ENCODE measurements at places on chromosomes 6 and 20.
A peak's percentile ranks its signal among the peaks of the same experiment; 100 is the strongest.

DNA sequence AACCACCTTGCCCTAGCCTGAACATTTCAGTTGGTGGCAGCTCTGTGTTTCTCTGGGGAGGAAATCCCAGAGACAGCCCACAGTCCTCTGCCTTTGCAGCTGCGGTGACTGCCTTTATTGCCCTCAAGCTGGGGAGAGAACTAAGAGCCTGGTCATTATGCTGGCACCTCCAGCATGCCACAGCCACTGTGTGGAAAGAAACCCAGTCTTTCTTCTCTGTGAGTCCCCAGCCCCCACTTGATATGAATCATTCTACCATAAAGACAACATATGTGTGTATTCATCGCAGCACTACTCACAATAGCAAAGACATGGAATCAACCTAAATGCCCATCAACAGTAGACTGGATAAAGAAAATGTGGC lies 82.3 kb upstream of the RNF217 start:
- no peak overlapping the region for H3K27ac ChIP-seq
- H3K4me3 ChIP-seq, result no peak overlapping the region
- peaks cover 1% of the 10 kb centered on the region for H3K27me3 ChIP-seq
- H3K36me3 ChIP-seq, result no peaks in the 10 kb centered on the region

DNA sequence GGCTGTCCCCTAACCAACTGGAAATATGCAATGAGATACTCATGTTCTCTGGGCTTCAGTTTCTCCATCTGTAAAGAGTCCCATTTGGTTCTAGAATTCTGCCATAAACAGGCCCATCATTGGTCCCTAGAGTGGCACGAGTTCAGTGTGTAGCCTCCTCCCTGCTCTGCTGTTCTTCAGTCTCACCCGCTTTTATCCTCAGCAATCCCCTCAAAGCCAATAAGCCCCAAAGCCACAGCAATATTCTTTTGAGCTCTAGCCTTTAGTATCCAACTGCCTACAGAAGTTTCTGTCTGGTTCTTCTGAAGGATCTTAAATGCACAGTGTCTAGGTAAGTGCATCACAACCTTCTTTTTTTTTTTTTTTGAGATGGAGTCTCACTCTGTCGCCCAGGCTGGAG lies 9.8 kb upstream of the MRPS18A start:
- H3K4me3 ChIP-seq, result no peak overlapping the region
- no peak overlapping the region for H3K27ac ChIP-seq
- peaks cover 22% of the 10 kb centered on the region for H3K27me3 ChIP-seq
- H3K4me1 ChIP-seq, result peaks cover under 1% of the 10 kb centered on the region

DNA sequence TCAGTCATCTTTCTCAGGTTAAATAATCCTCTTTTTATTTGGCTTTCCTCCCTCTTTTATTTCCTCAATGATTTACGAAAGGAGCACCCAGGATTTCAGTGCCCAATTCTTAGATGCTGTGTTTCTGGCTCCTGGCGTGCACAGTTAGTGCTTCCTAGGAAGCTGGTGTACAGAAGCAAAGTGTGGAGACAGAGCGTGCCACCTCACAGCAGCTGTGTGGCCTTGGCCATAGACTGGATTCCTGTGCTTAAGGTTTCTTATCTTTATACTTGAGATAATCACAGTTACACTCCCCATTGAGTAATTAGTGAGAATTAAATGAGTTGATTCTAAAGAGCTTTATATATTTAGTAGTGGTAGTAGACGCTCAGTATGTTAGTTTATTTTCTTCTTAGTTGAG lies 39.7 kb upstream of the GJA1 start:
- DNase-seq, result no peak
- no peaks in the 10 kb centered on the region for H3K36me3 ChIP-seq
- H3K4me1 ChIP-seq, result no peaks in the 10 kb centered on the region
- no peaks in the 10 kb centered on the region for H3K27me3 ChIP-seq
- no peak overlapping the region for H3K27ac ChIP-seq

DNA sequence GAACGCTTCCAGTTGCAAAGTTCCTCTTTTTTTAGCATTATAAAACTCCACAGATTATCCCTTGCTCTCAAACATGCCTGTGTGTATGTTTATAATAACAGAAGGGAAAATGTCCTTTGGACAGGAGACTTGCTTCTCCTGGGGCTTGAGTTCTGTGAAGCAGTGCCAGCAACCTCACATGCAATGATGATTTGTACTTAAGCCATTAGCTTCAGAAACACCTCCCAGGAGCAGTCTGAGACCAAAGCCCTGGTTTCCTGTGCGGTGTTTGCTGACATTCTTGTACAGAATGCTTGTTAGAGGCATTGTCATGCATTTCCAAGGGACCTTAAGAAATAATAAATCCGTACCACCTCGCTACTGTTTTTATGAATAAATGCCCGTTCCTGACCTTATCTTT lies 752.8 kb downstream of the CBLN4 start:
- no peak overlapping the region for H3K4me3 ChIP-seq
- H3K27ac ChIP-seq, result no peak overlapping the region
- H3K36me3 ChIP-seq, result no peaks in the 10 kb centered on the region
- no peak for DNase-seq

DNA sequence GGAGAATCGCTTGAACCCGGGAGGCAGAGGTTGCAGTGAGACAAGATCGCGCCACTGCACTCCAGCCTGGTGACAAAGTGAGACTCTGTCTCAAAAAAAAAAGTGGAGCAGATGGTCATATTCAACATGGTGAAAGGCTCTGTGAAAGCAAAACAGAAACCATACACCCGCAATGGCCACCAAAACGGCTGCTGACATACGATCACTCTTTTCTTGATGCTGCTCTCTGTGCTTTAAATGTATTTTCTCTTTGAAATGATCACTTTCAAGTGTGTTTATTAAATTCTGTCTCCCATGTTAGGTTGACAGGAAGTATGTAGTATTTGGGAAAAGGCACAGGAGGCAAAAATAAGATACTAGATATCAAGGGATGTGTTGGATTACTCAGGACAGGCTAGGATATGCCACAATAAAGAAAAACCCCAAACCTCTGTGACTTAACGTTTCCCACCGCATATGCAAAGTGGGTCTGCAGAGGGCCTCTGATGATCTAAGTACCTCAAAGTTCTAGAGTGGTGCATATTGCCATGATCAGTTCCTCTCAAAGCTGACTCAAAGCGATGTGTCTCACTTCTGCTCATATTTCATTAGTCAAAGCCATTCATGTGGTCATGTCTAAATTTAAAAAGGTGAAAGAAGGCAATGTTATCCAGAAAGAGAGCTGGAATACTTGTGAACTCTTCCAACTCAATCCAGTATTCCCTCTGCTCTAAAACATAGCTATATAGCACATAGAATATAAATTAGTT lies 155.1 kb upstream of the SOX4 start:
- H3K4me3 ChIP-seq, result peak overlapping the region; percentile 66
- H3K36me3 ChIP-seq, result no peaks in the 10 kb centered on the region
- DNase-seq, result peak; percentile 36
- H3K27me3 ChIP-seq, result peaks cover 10% of the 10 kb centered on the region
- peak overlapping the region; percentile 81 for H3K27ac ChIP-seq

DNA sequence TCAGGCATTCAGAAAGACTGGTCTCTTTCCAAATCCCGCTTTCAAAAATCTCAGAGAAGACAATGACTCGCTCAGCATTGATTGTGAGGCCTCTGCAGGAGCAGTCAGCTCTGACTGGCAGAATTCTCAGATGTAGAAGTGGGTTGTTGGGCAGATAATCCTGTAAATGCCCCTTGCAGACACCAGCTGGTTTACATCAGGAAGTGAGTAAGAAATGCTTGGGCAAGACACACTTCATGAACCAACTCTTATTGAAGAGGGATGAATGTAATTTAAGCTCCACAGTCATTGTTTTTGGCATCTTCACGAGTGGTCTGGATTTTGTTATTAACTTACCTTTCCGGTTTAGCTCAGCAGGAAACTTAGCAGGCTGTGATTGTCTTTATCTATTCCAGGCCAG lies 166.6 kb downstream of the PLCB4 start:
- no peak for DNase-seq
- H3K4me3 ChIP-seq, result no peak overlapping the region
- no peaks in the 10 kb centered on the region for H3K4me1 ChIP-seq
- no peaks in the 10 kb centered on the region for H3K27me3 ChIP-seq

DNA sequence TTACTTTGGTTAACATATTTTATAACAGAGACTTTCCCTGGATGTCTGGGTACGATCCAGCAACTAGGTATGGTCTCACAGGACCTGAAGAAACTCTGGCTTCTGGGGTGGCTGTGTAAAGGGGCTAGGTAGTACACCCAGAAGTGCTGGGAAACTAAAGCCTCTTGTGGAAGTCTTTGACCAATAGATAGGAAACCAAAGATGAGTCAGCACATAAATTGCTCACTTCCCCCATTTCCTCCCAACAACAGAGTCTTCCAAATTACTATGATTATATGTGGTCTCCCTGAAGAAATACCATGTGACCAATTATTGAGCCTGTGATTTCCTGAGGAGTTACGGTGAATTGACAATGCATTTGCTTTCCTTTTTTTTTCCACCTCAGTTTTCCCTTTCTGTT lies 26.8 kb upstream of the TBX18 start:
- no peaks in the 10 kb centered on the region for H3K27me3 ChIP-seq
- no peak overlapping the region for H3K27ac ChIP-seq
- H3K4me3 ChIP-seq, result no peak overlapping the region
- no peaks in the 10 kb centered on the region for H3K36me3 ChIP-seq
- no peak for DNase-seq
- no peaks in the 10 kb centered on the region for H3K4me1 ChIP-seq

DNA sequence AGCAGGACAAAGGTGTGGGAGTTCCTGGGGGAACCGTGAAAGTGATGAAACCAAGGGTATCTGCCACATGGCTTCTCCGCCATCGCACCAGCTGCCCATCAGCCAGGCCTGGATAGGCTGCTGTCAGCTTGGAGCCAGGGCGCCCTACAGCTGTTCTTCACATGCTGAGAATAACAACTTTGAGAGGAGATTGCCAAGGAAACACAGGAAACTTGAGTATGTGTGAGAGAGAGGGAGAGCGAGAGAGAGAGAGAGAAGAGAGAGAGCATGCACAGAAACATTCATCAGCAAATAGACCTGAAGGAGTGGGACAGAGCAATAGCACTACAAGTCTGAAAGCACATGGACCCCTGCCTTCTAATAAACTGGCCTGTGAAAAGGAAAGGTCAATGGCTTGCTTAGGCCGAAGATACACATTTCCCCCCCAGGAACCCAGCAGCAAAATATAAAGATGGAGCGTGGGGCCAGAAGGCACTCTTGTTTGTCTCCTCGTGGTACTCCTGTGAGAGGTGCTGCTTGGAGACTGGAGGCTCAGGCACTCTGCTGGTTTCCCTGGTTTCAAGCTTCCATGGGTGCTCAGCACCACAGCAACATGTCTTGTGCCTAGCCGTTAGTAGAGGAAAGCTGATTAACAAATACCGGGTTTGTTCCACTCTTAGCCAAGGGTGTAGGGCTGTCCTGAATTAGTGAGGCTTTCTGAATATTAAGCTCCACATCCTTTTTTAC lies 53.0 kb downstream of the SNAP25 start:
- H3K27ac ChIP-seq, result no peak overlapping the region
- peaks cover 2% of the 10 kb centered on the region for H3K27me3 ChIP-seq
- DNase-seq, result no peak
- no peaks in the 10 kb centered on the region for H3K36me3 ChIP-seq
- H3K4me3 ChIP-seq, result no peak overlapping the region
- H3K4me1 ChIP-seq, result no peaks in the 10 kb centered on the region

GRCh38 chr20:23782366-23782983 lies 31.7 kb upstream of the CST1 start:
- no peaks in the 10 kb centered on the region for H3K4me1 ChIP-seq
- no peak overlapping the region for H3K4me3 ChIP-seq
- H3K27me3 ChIP-seq, result peaks cover 3% of the 10 kb centered on the region

DNA sequence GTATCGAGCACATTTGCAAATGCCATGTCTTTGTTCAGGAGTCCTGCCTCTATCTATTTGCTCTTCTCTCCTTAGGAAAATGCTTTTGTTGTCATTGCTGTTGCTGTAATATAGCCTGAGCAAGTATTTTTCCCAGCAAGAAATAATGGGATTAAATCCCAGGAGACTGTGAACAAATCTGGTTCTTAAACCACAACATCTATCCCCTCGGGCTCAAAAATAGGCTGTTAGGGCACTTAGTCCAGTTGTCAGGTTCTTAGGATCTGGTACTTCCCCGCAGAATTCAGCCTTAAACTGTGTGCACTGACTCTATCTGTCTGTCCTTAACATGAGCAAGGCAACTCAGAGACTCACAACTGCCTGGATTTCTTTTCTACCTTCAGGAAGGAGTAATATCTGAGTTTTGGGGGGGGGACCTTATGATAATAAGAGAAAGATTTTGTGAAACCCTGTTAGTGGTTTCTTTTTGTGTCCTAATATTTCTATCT lies 437.5 kb downstream of the HTR1B start:
- no peaks in the 10 kb centered on the region for H3K27me3 ChIP-seq
- H3K27ac ChIP-seq, result no peak overlapping the region
- no peak overlapping the region for H3K4me3 ChIP-seq
- no peaks in the 10 kb centered on the region for H3K4me1 ChIP-seq

DNA sequence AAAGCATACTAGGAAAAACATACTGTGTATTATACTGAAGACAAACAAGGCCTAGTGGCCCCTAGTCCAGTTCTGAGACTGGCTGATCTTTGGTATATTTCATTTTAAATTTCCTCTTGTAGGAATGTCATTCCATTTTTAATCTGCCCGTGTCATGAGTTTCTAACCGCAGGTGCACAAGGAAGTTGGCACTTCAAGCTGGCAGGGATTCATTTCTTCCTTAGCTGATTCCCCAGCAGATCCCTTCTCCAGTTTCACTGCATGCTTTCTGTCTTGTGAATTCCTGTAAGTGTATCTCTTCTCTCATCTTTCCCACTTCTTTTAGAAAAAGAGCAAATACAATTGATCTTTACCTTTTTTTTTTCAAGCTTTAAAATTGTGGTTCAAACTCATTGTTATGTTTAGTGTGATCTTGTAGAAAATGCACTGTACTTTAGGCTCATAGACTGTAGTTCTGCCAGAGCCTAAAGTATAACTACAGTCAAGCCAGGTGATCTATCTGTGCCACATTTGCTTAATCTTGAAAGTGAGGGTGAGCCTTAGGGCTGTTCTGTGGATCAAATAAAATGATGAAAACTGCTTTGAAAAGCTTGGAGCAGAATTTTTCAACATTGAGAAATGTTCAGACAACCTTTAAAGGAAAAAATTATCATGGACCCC lies 37.0 kb downstream of the RNF217 start:
- H3K27me3 ChIP-seq, result no peaks in the 10 kb centered on the region
- H3K4me1 ChIP-seq, result no peaks in the 10 kb centered on the region
- H3K36me3 ChIP-seq, result no peaks in the 10 kb centered on the region
- H3K27ac ChIP-seq, result no peak overlapping the region
- DNase-seq, result no peak

- no peak overlapping the region for H3K27ac ChIP-seq
- peaks cover 24% of the 10 kb centered on the region for H3K4me1 ChIP-seq
- H3K36me3 ChIP-seq, result peaks cover 3% of the 10 kb centered on the region
- no peak for DNase-seq
Measured at GRCh38 chr6:2140438-2141128, 104.8 kb downstream of the GMDS start.
